Suppressor macrophage treated with lipopolysaccharide for 4 hours (primary cell): ENCODE measurements at places on chromosomes 6 and 20.

GRCh38 chr20:36736451-36737182, 9.3 kb downstream of the NDRG3 start:
- no peak for DNase-seq

DNA sequence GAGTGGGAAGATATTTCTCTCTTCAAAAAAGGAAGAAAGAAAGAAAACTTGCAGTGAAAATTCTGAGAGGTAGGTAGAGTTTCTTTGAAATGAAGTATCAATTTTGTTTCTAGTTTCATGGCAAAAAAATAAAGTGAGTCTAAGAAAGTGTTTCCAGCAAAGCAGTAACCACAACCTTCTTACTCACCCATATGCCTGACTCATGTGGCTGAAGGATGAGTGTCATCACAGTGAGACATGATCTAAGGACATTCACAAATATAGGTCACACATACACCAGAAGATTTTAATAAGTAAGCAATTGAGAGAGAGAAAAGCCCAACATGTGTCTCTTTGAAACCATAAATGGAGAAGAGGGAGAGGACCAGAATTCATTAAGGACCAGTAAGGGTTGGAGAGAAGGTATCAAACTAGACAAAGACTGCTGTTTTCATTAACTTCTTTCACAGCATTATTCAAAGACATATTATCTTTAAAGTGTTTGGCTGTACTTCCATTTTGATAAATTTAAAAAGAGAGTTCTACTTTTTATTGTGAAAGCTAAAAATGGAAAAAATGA, 169.5 kb downstream of the FRK start:
- peak; percentile 28 for DNase-seq

GRCh38 chr20:33113387-33113908, 34.0 kb downstream of the BPIFB4 start:
- DNase-seq = no peak

GRCh38 chr6:57313711-57314471, 3.5 kb upstream of the PRIM2 start:
- DNase-seq = no peak

- no peak for DNase-seq
Measured at GRCh38 chr6:6742535-6742934, 154.0 kb downstream of the LY86 start.

DNA sequence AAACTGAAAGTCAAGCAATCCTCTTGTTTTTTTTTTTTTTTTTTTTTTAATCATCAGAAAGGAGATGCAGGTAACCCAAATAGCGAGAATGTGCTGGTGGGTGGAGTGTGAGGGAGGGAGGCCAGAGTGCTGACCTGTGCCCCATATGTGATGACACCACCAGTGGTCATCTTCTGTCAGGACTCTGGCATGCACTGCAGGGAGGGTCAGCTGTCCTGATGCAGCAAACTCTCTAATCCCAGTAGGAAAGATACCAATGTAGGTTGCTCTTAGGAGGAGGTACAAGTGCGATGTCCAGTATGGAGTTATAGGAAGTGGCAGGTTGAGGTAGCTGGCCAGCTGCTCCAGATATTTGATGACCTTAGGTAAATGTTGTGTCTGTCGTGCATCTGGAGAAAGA, 2.8 kb upstream of the CST4 start:
- DNase-seq = no peak

DNA sequence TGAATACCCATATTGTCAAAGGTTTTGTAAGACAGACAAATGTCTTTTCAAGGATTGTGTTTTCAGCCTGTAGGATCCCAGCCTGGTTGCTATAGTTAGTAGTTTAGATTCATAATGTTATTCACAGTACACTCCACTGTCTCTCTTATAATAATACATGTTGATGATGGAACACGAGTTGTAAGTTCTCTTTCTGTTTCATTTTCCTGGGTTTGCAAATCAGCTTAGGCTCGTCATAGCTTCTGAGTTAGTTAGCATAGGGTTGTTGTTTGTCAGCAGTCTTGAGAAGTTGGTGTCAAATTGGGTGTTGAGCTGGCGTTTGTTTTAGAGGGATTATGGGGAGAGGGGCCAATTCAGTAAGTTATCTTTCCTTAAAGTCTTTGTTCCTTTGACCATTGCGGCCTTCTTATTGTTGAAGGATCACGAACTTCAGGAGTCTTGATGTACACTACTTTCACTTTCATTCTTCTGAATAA, 45.8 kb downstream of the QKI start:
- peak; percentile 87 for DNase-seq

DNA sequence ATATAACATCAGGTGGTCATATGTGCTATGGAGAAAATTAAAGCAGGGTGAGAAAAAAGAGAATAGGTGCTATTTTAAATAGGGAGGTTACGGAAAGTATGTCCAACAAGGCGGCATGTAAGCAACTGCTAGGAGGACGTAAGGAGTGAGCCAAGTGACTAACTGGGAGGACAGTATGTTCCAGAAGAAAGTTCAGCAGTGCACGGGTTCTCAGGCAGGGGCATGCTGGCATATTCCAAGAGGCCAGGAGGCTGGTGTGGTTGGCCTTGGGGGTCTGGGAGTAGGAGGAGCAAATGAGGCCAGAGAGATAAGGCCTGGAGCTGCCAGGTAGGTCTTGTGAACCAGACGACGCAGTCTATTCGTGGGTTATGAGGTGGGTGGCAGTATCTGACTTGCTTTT, 112.4 kb downstream of the ARMC2 start:
- no peak for DNase-seq

DNA sequence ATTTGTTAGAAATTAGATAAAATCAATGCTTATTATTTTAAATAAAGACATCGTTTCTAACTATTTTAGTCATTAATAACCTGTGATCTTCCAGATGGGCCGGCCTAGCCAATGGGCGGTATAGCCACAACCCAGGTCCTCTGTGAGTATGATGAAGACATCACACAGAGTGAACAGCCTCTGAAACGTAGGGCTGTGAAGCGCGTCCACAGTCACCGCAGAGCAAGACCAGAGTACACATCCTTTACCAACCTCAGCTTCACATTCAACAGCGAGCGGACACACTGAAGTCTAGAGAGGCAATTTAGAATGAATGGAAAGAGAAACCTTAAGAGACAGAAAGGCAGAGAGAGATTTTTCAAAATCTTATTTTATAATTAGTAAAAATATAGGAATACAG, 125.0 kb upstream of the RPS6KA2 start:
- DNase-seq = no peak

GRCh38 chr6:54588176-54588575, 258.4 kb upstream of the FAM83B start:
- DNase-seq = no peak

DNA sequence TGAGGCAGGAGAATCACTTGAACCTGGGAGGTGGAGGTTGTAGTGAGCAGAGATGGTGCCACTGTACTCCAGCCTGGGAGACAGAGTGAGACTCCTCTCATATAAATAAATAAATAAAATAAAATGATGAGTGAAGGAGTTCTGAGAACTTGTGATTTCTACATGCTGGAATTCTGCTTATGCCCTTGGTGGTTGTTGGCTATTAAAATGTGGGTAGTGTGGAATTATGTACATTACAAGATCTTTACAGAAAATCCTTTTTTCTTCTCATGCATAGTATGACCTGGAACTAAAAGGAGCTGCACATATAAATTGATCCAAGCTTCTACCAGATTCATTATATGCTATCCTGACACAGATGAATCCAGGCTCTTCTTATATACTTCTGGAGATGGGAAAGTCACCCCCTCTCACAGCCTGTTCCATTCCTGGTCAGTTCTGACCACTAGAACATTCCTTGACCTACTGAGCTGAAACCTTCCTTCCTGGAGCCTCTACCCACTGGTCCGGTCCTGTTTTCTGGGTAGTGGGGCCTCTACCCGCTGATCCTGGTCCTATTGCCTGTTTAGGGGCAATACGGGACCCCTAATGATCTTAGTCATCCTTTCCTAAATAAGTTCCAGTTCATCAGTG, 37.7 kb upstream of the TAF8 start:
- no peak for DNase-seq

GRCh38 chr6:137365707-137366437, 128.3 kb downstream of the OLIG3 start:
- DNase-seq = no peak

GRCh38 chr20:52847731-52848359, 124.3 kb upstream of the TSHZ2 start:
- DNase-seq = no peak

GRCh38 chr6:70353448-70353847, 50.6 kb upstream of the COL9A1 start:
- DNase-seq = no peak

DNA sequence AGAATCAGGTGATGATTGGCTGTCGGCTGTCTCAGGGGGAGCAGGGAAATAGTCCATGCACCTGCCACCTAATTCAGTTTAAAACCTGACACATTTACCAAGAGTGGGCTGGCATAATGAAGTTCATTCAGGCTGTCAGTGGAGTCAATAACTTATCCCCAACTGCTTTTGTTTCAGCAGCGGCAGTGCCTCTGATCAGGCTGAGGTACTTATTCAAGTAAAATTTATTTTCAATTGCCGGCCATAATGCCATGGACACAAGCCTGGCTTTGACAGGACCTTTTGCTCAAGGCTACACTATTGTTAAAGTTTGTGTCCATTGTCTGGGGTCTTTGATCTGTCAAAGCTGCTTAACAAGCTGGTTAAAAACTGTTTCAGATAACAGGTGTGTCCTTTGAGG, 20.6 kb downstream of the OLIG3 start:
- no peak for DNase-seq

DNA sequence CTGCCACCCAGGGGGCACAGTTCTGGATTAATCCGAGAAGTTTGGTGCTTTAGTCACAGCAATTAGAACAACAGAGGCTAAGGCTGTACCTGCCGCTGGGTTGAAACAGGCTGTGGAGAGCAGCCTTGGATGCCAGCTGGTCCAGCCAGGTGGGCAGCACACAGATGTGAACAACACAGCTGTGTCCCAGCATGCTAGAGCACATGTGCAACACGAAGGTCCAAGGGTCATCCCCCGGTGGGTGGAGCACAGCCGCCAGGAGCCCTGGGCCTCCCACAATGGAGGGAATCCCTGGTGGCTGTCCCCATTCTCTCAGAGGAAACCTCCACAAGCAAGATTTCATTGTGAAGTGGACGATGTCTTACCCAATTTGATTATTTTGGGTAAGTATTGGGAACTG, 99.2 kb upstream of the SYNDIG1 start:
- DNase-seq = no peak

DNA sequence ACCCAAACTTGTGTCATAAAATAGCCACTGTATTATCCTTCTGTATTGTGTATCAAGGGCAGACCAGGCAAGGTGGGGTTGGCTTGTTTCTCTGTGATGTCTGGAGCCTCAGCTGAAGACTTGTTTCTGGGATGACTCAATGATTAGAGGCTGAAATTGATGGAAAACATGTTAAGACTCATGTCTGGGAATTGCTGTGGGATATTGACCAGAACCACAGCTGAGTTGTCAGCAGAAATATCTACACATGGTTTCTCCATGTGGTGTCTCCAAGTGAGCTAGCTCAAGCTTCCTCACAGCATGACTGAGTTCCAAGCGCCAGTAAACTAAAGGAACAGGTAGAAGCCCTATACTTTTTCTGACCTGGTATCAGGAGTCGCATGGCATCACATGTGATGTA, 128.5 kb upstream of the SYNDIG1 start:
- DNase-seq = no peak
